ENCODE measurements at places on chromosomes 12 and 14.

DNA sequence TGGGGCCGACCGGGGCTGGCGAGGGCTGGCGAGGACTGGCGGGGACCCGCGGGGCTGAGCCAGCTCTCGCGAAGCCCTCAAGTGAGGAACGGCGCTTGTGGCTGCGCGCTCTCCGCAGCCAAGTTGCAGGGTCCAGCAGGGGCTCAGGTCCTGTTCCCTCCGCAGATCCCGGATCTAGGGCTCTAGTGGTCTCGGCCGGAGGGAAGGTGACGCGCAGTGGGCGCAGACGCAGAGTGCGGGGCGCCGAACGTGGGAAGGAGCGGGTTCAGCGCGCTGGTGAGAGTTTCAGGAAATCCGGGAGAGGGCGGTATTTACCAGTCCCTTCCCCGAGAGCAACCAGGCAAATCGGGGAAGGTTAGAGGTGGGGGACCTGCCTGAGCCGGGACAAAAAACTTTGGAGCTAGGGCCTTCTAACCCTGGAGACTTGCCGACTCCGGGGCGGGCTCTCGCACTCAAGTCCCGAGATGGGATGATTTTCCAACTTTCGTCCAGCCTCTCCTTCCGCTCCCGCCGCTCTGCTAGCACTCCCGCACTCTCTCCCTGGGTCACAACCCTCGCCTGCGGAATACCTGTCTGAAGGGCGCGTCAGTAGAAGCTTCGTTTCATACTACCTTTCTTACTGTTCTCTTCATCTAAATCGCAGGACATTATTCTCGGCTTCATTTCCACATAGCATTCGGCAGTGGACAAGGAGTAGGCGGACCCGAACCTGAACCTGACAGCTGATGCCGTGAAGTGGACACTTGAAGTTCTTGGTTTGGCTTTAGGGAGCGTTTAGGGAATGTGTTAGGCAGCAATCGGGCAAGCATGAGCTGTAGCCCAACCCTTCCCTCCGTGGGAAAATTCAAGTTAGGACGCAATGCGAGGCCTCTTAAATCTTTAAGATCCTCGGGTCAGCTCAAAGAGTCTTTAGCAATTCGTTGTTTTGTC is 13.6 kb upstream of the PAX9 start:
- DNase-seq, result no peak

DNA sequence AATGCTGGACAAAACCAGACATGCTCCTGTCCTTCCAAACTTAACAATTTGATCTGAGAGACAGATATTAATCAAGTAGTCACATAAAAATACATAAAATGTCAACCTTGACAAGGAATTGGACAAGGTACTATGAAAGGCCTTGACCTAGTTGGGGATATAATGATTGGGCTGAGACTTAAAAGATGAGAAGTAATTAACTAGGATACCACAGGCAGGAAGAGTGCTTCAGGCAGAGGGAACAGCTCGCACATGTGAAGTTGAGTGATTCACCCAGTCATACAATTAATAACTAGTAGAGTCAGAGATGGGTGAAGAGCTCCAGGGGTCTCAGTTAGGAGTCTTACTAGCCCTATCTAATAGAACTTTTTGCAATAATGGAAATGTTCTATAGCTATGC is 259.5 kb downstream of the MSRB3 start:
- DNase-seq, result no peak

DNA sequence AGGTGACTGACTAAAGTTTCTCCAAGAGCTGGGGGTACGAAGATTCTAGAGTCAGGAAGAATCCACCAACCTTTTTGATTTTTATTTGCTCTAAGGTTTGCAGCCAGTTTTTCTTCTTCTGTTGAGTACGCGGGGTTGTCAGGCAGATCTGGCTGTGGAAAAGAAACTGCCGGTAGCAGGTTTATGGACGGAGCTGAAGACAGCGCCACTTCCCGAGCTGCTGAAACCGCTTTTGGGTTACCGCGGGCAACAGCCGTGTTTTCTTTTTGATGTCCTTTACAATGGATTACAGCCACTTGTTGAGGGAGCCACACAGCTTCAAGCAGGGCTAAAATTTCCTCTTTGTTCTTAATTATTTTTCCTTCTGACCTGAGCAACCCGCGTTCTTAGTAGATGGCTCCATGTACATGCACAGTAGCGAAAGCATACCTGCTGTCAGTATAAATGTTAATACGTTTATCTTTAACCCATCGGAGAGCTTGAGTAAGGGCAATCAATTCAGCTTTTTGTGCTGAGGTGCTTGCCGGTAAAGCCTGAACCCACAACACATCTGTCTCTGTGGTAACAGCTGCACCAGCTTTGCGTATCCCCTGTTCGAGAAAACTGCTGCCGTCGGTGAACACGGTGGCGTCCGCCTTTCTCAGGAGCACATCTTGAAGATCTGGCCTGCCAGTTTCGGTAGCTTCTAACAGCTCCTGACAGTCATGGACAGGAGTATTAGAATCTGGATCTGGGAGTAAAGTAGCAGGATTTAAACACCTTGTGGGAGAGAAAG is 674.3 kb downstream of the TMEM121 start:
- no peak for DNase-seq

- no peak for DNase-seq
Measured at GRCh38 chr12:124639122-124639806, 71.9 kb upstream of the NCOR2 start.

DNA sequence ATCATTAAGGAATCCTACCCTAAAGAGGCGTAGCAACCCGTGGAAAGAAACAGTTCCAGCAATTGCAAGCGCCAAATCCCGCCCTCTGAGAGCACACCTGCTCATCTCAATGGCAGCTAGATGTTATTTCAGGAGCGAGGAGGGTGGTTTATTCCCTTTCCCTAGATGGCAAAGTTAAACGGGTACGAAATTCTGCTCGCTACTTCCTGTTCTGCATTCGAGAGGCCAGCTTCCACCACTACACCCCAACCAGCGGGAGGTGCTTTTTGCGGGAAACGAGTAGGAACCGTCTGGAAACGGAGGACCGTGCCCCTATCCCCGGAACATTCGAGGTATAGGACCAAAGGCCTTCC is 536 bp downstream of the VPS29 start:
- peak; percentile 84 for DNase-seq

DNA sequence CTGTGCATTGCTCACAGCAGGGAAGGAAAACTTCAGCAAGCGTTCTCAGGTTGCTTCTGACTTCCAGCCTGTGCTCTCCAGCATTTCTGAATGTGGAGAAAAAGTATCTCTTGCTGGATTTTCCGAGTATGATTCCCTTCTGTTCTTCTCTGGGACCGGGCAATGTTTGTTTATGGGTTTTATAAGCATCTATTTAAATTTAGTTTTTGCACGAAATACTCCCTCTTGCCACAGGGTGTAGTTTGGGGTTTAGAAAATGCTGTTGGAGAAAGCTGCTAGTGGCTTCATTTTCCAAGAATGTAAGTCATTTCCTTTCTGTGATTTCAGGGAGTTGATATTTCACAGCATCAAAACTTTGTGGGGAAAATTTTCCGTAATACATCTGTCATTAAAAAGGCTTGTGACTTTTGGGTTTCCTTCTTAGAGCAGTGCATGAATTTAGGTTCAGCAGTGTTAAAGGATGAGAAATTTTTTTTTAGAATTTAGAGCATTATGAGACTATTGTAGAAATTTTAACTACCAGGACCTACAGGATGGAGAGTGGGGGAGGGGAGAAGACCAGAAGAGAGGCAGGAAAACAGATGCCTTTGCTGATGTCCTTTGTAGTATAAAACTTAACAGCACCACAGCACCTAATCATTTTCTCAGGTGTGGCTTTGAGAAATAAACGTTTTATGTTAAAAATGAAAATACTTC is 1.5 kb downstream of the FRMD6 start:
- DNase-seq, result no peak

DNA sequence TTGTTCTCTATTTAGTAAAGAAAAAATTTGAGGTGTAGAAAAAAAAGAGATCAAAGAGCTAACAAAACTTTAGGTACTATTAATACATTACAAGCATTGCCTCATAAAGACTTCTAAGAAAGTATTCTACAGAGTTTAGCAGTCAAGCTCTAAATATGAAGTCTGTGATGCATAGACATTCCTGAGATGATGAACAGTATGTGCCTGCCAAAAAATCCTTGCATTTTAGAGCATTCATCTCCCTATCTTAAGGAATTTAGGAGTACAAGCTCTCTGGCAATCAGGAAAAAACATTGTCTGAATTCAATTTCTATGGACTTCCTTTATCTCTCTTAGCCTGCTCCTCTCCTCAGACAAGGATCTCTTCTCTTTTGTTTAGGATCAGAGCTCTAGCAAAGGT is 202.6 kb upstream of the LRFN5 start:
- DNase-seq, result peak; percentile 74

GRCh38 chr14:29822430-29822709 is 105.3 kb downstream of the PRKD1 start:
- DNase-seq, result no peak

- no peak for DNase-seq
Measured at GRCh38 chr12:13253966-13254760, 57.6 kb downstream of the EMP1 start.

DNA sequence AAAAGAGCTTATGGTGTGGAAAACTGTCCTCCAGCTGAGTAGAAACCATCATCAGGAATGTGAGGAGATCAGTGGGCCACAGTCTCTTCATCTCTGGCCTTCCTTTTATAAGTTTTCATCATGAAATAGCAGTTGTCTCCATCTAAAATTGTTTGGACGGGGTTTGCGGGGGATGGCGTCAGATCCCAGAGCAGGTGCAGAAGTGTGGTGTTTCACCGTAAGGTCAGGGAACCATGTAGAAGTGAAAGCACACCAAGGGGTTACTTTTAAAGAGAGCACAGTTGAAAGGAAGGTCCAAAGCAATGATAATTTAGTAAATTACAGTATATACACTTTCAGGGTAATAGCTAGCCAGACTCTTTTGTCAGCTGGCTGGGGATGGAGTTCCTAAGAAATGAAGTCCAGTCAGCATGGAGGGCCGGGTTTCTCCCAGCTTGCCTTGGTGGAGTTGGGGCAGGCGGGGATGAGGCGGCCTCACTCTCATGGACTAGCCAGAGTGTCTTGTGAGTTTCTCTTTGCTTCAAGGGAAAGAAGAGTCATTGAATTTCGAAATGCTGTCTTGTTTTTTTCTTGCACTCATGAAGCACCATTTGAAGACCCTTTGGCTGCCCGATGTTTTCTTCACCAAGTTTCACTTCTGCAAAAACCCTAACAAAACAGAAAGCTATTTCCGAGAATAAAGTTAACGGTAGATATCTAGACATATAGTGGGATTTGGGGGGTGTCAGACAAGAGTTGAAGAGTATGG is 100.6 kb downstream of the ETV6 start:
- peak; percentile 39 for DNase-seq

GRCh38 chr14:24372701-24373416 is 4.9 kb downstream of the NFATC4 start:
- DNase-seq, result no peak

GRCh38 chr12:85572956-85573355 is 263.3 kb downstream of the RASSF9 start:
- peak; percentile 13 for DNase-seq

- peak; percentile 81 for DNase-seq
Measured at GRCh38 chr14:102776761-102777710, at the start of gene TRAF3. TSS of gene TRAF3 (plus strand) at chr14:102777449. CDS start at chr14:102870202, 92,753 bp downstream.

- no peak for DNase-seq
Measured at GRCh38 chr12:18581232-18581962, 156.4 kb downstream of the PLCZ1 start.

- no peak for DNase-seq
Measured at GRCh38 chr14:77325746-77326094, 4.9 kb downstream of the GSTZ1 start.

GRCh38 chr12:77814386-77814785 is 16.3 kb upstream of the NAV3 start:
- no peak for DNase-seq

- DNase-seq, result no peak
Measured at GRCh38 chr12:48875944-48876515, 10.4 kb upstream of the RND1 start.

DNA sequence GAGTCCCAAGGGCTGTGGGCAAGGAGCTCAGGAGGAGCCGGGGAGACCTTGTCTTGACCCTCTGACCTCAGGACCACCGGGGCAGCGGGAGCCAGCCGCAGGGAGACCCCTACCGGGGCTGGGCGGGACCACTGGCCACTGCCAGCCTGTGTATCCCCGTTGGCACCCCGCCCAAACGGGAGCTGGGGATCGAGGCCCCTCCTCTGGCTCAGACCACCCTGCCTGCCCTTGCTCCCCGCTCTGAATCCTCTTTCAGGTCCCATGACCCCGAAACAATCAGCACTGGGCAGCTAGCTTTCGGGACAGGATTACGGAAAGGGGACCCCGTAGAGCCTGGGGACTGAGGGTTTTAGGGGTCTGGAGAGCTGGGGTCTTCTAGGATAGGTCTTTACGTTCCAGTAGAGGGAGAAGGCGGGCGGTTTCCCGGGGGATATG is 1.3 kb downstream of the GLI1 start:
- no peak for DNase-seq

- DNase-seq, result peak; percentile 94
Measured at GRCh38 chr12:70744178-70744577, 106.9 kb upstream of the PTPRB start.

DNA sequence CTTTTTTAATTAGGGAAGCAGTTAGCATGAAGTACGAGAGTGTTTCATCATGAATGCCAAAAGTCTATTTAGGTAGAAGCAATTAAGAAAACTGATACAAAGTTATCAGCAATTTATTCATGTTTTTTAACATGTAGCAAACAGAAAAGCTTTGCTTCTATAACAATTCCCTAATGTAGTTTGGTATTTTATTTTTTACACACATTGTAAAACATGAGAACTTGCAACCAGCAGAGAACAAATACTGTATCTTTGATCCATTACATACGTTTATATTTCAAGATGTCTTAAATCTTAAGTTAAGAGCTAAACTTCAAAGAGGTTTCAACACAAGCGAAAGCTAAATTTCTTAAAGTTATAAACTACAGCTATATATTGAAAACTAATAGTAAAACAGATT is 39.3 kb downstream of the MED13L start:
- no peak for DNase-seq

DNA sequence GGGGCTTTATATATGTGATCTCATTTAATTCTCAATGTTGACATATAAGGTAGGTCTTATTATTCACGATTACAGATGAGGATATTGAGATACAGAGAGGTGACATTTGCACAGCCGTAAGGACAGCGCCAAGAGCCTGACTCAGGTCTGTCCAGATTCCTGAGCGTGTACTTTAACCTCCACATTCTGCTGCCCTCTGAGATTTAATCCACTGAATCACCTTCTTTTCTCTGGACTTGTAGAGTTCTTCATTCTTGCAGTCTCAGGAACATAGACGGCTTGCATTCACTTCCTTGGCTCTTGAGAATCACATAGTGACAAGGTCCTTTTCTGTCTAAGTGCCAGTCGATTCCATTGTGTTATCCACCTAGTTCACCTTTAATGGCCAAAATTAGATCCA is 141.0 kb upstream of the ARHGAP5 start:
- peak; percentile 77 for DNase-seq

- DNase-seq, result peak; percentile 79
Measured at GRCh38 chr12:123131291-123131832, 19.5 kb downstream of the PITPNM2 start.
